Activated T-helper 1 cell treated with anti-CD3 and anti-CD28 coated beads, Interleukin-2, amount 50 U/mL, for 16 hours (primary cell): ENCODE measurements at places on chromosomes 5 and 9.

GRCh38 chr5:35002459-35002858 is 45.3 kb downstream of the AGXT2 start:
- DNase-seq, result no peak

DNA sequence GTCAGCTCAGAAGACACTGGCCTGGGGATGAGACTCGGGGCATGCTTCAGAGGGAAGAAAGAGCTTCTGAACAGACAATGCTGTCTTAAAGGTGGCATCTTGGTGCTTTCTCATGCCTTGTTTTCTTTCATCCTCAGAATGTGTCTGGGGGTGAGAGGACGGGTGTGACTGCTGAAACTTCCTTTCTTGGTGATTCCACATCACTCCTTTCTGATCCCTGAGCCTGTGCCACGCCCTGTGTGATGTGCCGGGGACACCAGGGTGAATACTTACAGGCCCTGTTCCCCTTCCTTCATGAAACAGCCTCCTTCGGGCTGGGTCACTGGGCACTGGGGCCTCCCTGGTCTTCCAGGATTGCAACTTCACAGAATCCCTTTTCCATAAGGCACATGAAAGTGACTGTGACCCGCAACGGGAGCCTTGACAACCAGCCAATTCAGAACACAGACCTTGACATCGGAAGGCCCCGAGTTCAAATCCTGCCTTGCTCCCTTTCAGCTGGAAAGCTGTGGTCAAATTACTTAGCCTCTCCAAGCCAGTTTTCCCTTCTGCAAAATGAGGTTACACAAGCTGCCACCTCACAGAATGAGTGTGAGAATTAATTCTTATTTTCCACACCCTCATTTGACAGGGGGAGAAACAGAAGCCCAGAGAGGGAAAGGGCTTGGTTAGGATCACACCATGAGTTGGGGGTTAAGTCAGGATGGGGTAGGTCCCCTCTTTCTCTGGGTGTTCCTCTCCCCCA is 44.1 kb upstream of the IL17B start:
- no peak for DNase-seq

DNA sequence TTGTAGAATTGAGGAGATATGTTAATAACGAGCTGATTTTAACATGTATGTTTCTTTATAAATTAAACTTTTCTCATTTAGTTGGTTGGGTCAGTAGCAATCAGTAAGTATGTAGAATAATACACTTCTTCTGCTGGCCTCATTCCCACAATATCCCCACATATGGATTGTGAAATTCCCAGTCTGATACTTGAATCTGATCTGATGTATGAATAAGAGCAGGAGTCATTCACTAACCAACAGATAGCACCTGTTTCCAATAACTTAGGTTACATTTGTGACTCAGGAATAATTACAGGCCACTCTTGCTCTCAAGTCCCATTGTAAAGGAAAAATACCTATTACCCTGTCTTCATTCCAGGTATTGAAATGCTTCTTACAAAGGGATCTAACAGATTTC is 23.9 kb downstream of the SLC36A1 start:
- DNase-seq, result no peak

DNA sequence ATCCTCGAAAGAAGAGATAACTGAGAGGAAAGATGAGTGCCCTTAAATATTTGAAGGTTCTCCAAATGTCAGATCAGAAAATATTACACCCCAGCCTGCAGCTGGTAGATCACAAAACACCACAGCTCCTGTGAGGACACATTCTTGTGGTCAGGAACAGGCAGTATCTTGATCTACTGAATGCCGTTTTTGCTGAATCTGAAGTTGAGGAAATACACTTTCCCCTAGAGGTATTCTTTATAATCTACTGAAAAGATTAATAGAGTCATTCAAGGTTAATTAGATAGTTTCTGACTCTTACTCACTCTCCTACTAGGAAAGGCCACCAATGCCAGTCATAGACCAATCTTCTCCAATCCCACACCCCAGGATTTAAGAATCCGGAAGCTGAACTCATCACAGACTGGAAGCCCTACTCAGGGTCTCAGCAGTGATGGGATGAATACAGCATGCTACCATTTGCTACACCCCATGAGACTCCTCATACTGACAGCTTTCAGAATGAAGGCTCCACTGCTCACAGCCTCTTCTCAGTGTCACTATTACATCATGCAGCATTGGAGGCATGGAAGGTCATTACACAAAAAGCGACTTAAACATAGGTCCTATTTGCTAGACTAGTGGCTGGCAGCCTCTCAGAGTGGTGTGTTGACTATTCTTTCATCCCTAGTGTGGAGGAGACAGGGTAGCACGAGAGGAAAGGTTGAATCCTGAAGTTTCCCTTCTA is 143.9 kb upstream of the SLC1A3 start:
- DNase-seq, result no peak

DNA sequence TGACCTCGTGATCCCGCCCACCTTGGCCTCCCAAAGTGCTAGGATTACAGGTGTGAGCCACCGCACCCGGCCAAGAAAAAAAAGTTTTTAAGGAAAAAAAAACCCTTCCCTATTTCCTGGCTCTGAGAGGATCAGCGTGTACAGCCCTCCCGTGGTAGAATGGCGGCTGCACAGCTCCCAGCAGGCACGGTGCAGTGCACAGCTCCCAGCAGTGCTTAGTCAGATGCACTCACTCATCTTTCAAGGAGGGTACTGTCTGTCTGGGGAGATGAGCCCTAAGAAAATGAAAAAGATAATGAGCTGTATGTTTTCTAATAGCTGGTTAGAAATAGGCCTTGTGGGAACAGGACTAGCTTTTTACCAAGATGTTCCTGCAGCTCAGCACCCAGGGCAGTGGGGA is 36.7 kb upstream of the SLC2A8 start:
- no peak for DNase-seq

- no peak for DNase-seq
Observed at GRCh38 chr9:87643778-87644570, 81.9 kb upstream of the CTSL start.

- DNase-seq, result no peak
Observed at GRCh38 chr5:25955337-25955736, 1083.0 kb downstream of the CDH9 start.
